ENCODE measurements at places on chromosomes 11 and 22. TPM values are rescaled to one million over a fixed set of nuclear protein-coding genes. Genes with fewer than 3 reads are reported as not detected.

The YIF1A gene
- total RNA-seq: 106 TPM

The CYB5R3 gene
- total RNA-seq: 135 TPM

The CRYBB3 gene
- total RNA-seq: not detected

The DYNC2H1 gene
- 5.4 TPM for total RNA-seq

The LINC01488 gene
- 0.04 TPM for total RNA-seq

The RAD9A gene
- 17.4 TPM for total RNA-seq

The PCSK7 gene
- 20.7 TPM for total RNA-seq

The OR4A16 gene
- not detected for total RNA-seq

The APOBEC3B gene
- 29.2 TPM for total RNA-seq

The BDNF gene
- total RNA-seq: 9.1 TPM

The PRDM11 gene
- total RNA-seq: 7.1 TPM

The SCGB1D2 gene
- not detected for total RNA-seq

The CARD18 gene
- not detected for total RNA-seq

The NAT10 gene
- total RNA-seq: 51.3 TPM
